HEK293T (cell line): ENCODE measurements at places on chromosomes 4 and X.

- DNase-seq = no peak
Measured at GRCh38 chr4:87427518-87427868, 5.1 kb downstream of the NUDT9 start.

DNA sequence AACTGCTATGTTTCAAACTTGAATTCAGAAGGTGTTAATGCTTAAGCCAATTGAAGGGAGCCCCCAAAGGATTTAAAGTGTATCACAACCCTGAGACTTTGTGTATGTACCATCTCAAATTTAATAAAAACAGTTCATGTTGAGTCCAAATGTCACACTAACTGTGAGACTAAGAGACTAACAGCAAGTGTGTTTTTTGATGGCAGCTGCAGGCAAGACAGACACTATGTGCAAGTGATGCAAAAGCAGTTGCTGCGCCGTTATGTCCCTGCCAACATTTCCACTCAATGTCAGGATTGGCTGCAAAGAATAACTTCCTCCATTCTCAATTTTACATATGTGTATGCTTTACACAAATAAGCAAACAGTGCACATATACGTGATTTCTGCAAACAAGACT is 594.6 kb downstream of the IL15 start:
- no peak for DNase-seq

DNA sequence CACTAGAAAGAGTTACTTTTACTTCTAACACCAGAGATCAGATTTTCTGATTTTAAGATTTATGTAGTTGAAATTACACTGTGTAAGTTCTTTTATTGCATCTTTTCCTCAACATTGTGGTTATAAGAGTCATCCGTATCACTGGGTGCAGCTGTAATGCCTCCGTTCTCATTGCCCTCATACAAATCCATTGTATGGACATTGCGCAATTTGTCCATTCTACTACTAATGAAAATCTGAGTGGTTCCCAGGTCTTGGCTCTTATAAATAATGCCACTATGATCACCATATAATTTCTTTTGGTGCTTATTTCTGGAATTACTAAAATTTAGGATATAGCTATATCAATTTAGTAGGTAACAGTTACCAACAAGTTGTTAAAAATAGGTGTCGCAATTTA is 614.0 kb upstream of the GALNT7 start:
- DNase-seq = no peak

- peak; percentile 72 for DNase-seq
Measured at GRCh38 chr4:169311643-169312365, 41.0 kb upstream of the SH3RF1 start.

- DNase-seq = no peak
Measured at GRCh38 chrX:105650986-105651385, 171.4 kb upstream of the NRK start.

DNA sequence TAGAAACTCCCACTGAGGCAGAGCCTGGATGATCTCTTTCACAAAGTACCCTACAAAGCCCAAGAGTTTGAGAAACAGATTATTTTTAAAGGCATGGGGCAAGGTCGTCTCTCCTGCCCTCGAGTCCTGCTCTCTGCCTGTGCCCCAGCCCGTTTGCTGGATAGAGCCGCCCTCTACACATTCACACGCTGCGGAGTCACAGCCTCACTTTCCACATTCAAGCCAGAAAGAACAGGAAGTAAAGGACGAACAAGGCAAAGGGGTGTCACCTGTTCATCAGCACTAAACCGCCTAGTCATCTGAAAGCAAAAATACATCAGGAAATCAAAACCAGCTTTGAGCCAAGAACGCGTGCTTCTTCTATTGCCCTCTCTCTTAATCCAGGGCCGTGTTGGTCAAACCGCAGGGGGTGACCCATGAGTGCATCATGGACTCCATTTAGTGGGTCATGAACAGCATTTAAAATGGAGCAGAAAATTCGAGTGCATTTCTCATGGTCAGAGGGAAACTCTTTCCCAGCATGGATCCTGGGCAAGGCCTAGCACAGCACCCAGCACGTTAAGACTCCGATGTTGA is 83.4 kb downstream of the PHKA2 start:
- no peak for DNase-seq

- DNase-seq = no peak
Measured at GRCh38 chrX:349196-349595, 30.6 kb upstream of the GTPBP6 start.

- DNase-seq = no peak
Measured at GRCh38 chr4:18934197-18934596, 912.6 kb upstream of the LCORL start.

DNA sequence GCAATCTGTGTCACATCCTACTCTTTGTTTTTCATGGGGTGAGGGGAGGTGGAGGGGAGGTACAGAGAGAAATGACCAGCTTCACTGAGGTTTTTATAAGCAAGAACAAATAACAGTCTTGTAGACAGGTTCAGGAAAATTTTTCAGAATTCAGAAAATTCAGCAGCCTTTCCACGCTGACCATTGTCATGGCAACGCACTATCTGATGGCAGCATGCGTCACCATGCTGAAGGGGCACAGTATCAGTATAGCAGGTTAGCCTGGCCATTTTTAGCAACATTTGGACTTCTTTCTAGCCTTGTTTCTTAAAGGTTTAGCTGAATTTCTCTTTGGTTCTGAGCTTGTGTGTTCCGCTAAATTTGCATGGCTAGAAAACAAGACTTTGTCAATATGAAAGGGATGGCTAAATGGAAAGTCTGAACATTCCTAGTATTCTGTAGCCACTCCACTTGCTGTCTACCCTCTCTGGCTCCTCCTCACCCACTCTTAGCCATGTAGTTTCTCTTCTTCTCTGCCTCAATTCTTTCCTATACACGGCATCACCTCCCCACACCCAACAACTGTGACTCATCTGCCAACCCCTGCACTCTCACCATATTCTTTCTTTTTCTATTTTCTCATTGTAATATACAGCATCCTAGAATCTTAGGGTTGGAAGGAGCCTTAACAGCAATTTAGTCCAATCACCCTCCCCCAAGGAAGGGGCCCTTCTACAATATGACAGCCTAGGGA is 42.7 kb upstream of the CITED1 start:
- DNase-seq = no peak

DNA sequence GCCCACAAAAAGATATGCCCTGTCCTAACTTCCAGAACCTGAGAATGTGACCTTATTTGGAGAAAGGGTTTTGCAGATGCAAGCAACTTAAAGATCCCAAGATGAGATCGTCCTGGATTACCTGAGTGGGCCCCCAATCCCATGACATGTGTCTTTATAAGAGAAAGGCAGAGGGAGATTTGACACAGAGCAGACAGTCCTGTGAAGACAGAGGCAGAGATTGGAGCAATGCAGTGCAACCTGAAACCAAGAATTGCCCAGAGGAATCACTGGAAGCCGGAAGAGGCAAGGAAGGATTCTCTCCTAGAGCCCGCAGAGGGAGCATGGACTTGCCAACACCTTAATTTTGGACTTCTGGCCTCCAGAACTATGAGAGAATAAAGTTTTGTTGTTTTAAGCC is 171.5 kb downstream of the SMIM20 start:
- no peak for DNase-seq

DNA sequence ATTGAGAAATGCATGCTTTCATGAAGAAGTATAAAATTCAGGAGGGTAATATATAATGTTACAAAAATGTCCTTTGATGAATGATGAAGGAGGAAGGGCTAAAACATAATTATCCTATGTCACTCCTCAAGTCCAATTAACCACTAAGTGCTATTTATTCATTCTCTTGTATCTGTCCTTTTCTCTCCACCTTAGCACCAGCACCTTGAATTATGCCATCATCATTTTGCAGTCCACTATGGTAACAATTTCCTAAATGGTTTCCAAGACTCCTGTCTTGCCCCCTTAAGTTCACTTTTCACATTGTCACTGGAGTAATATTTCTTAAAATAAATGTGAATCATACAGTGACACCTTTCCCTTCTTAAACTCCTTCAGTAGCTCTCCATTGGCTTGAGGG is 756.3 kb downstream of the STPG2 start:
- no peak for DNase-seq

DNA sequence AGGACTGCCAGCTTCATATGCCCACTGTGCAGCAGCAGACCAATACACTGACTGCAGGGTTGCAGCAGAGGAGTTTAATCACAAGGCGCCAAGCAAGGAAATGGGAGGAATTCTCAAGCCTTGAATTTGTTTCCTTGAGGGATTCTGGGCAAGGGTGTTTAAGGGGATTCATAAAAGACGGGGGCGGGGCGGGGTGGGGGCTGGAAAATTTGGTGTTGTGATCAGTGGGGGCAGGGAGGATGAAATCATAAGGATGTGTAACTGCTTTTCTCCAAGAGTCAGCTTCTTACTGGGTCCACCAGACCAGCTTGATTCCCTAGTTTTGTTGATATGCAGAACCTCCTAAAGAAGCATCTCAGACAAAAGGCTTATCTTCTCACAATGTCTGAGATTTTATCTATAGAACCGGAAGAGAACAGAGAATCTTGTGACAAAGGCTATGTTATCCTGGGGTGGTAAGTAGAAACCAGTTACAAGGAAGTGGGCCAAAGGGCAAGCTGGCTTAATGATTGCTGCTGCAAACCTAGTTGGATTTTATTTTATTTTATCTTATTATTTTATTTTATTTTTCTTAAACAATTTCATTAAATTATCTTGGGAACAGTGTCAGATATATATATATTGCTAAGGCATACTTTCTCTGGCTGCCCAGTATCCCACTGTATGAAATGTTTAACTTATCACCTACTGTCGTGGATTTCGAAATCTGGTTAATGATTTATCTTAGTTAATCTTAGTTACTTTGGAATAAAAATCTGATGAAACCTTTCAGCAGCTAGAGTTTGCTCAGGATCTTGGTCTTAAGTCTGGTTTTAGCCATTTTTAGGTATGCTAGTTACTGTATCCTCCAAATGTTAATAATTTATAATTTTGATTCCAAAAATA is 276.4 kb downstream of the RPA4 start:
- no peak for DNase-seq

- no peak for DNase-seq
Measured at GRCh38 chr4:47500776-47501175, 15.7 kb downstream of the ATP10D start.

GRCh38 chr4:182643801-182644682 is 273.1 kb downstream of the DCTD start:
- no peak for DNase-seq

DNA sequence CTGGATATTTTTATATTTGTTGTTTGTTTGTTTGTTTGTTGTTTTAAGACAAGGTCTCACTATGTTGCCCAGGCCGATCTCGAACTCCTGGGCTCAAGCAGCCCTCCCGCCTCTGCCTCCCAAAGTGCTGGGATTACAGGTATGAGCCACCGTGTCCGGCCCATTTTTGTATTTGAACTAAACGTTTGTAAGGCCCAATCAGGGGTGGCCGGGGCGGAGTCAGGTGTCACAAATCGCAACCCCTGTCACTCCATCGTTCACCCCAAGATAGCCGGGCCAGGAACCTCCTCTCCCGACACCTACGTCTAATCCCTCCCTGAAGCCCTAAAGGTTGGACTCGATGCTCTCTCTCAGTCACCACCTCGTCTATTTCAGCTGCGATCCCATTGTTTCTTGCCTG is 722 bp upstream of the EFHC2 start:
- DNase-seq = no peak

DNA sequence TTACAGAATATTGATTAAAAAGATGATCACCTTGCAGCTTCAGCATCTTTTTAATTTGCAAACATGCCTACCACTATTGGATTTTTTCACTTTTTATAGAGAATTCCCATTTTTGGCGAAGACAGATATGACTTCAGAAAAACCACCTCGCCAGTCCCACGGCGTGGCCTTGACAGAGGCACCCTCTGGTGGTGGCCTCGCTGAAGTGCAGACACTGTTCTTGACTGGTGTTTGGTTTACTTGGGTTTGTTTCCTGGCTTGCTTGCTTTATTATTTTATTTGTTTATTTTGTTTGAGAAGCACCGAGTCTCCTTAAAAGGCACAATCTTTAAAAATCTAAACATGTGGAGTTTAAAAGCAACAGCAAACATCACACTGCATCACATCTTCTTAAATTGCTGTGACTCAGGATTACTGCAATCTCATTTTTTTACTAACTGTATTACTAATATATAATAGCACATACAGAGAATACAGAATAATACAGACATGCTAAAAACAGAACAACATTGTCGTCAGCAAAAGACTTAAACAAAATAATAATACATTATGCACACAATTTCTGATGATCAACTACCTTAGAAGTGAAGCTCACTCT is 13.1 kb upstream of the AMTN start:
- peak; percentile 65 for DNase-seq
